ENCODE measurements at places on chromosomes 5 and 9.

DNA sequence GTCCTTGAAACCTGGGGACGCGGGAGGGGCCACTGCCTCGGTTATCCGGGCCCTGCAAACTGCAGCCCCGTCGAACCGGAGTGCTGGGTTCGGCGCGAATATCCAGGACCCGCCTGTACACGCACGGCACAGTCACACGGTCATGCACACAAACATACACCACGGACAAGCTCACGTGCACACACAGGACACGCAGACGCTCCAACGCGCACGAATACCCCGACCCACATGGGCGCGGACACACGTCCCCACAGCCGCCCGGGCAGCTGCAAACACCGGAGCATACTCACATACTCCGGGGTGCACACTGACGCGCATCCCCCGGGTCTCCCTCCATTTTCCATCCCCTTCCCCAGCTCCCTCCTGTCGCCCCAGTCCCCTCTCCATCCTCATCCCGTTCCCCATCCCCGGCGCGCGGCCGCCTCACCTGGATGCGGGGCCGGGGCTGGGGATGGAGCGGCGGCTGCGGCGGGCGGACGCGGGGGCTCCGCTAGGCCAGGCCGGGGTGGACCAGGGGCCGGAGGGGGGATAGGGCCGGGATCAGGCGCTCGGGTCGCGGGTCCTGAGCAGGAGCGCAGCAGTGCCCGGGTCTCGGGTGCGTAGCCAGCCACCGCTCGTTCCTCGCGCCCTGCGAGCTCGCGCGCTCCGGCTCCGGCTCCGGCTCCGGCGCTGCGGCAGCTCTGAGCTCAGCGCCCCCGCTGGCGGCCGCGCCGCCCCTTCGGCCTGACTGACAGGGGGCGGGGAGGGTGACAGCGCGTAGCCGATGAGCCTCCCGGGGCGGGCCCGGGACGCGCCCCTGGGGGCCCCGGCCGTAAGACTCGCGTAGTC is at the start of the genes EIF4E1B and SNCB:
TSS of gene EIF4E1B (plus strand) at position 823 of the 828 bp plus-strand sequence. CDS start 12,113 bp downstream, outside the sequence.
TSS of gene SNCB (minus strand) at position 682 of the 828 bp plus-strand sequence. CDS start 880 bp downstream, outside the sequence.
- DNase-seq, result no peak

- DNase-seq, result no peak
Observed at GRCh38 chr9:117035546-117035945, 348.4 kb downstream of the TRIM32 start.

DNA sequence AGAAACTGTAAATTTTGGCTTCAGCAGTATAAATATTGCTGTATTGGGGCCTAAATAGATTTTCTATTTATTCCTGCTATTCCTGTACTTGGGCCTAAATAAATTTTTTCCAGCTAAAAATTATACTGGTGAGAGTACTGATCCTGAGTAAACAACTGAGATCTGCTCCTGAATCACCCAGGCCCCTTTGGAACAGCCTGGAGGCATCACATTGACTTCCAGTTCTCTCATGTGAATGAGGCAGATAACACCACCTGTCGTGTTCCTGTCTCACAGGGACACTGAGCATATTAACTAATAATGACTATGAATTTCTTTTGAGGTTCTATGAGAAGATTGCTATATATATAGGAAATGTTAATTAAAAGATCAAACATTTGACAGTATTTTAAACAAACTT is 119.5 kb upstream of the PLCXD3 start:
- DNase-seq, result no peak

DNA sequence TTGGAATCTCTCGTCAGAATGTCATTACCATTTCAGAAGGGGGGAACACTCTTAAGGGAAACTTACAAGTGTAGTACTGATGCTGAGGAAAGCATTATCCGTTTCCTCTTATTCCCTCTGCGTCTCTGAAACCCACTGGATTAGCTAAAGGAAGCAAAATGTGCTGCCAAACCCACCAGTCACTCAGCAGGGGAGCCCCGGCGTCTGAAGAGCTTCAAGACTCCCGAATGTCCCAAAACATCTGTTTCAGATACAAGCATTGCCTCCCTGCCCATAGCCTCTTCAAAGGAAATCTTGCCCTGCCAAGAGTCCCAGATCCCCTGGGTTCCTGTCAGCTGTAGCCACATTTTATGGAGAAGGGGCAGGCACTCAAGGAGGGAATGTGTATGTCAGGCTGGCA is 1.0 kb upstream of the HCN1 start:
- no peak for DNase-seq

DNA sequence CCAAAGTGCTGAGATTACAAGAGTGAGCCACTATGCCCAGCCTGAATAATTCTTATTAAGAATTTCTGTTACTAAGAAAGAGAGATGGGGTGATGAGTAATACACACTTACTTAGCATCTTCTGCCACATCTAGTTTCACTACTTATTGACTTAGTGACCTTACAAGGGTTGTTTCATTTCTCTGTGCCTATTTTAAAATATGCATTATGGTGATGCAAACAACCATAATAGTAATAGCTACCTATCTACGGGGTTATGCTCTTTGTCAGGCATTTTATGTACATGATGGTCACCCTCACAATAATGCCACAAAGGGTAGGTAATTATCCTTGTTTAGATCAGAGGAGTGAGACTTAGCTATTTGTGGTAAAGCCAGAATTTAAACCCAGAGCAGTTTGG is 499.0 kb upstream of the SGCD start:
- no peak for DNase-seq

DNA sequence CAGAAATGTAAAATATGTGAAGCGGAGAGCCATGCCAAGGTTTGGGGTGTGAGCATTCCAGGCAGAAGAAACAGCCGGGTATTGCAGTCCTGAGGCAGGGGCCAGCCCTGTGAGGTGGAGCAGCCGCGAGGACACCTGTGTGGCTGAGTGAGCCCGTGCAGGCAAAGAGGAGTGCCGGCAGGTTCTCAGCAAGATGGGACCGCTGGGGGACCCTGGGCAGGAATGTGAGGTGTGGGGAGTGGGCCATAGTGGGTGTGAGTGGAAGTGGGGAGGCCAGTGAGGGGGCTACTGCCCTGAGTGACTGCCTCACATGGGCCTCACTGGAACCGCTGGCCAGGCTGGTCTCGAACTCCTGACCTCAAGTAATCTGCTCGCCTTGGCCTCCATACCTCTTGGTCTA is 8.1 kb upstream of the PRR7 start:
- DNase-seq, result no peak

DNA sequence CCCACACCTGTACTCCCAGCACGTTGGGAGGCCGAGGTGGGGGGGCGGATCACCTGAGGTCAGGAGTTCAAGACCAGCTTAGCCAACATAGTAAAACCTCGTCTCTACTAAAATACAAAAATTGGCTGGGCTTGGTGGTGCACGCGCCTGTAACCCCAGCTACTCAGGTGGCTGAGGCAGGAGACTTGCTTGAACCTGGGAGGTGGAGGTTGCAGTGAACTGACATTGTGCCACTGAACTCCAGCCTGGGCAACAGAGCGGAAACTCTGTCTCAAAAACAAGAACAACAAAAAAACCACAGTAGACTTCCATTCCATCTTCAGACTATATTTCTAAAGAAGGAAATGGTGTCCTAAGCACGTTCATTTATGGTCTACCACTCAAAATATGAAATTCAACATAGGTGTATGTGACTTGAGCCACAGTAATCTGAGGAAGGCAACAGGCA is 14.2 kb upstream of the SERINC5 start:
- no peak for DNase-seq

GRCh38 chr9:136847826-136848392 is 1.3 kb upstream of the PHPT1 start:
- DNase-seq, result peak; percentile 50

DNA sequence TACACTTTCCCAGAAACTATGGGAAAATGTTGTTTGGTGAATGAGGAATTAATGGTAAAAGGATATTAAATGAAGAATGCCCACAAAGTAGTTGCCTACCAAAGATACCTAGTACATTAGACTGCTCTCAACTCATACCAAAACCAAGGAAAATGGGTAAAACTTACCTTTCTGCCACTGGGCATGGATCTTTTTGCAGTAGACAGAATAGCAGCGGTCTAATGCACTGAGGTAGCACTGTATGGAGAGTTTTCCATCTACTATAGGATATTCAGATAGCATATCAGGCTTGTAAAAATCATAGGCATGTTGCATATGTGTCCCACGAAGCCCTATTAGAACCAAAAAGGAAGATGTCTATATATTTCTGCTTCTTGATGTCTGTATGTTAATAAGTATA is 16.4 kb downstream of the HMGCS1 start:
- no peak for DNase-seq

DNA sequence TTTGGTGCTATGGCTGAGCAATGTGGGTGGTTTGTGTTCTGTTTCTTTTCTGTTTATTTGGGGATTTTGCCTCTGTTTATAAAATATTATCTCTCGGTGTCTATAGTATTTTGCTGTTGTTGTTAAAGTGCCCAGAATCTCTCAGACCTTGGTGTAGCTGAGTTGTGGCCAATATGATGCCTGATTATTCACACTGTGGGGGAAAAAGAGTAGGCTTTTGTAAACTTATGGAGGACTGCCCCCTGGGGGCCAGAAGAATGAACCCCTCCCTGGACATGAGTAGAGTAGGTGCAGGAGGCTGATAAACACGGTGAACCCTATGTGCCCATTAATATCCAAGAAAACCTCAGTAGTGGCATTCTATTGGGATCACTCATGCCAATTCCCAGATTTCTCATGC is 49.0 kb upstream of the DPYSL3 start:
- DNase-seq, result peak; percentile 11

GRCh38 chr5:129204525-129204924 is 110.0 kb downstream of the ISOC1 start:
- no peak for DNase-seq

DNA sequence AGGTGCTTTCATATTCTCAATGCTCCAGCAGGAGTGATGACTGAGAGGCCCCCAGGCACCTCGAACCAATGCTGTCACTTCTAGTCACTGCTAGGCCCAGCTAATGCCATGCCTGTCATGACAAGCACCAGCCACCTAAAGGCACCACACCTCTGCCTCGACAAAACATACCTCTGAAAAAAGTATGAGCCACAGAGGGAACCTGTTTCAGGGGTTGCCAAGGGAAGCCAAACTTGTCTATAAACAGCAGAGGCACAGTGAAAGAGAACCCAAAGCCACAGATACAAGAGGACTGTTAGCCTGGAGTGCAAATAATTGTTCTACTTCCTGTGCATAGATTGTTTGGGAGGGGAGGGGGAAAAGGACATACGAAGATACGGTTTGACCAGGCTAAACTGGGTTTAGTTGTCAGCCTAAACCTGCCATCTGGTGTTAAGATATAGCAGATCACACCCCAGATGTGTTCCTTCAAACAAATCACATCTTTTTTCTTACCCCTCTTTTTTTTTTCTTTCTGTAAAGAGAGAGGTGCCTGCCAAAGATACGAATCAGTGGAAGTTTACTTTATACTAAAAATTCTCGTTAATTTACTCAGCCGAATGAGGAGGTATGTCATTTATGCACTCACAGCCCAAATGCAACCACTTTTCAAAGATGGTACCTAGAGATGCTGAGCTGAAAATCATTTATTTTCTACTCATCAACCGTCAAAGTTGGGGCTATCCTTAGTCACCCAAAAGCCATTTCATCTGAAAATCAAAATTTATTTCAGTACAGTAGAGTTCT is 45.7 kb downstream of the BNC2 start:
- no peak for DNase-seq

DNA sequence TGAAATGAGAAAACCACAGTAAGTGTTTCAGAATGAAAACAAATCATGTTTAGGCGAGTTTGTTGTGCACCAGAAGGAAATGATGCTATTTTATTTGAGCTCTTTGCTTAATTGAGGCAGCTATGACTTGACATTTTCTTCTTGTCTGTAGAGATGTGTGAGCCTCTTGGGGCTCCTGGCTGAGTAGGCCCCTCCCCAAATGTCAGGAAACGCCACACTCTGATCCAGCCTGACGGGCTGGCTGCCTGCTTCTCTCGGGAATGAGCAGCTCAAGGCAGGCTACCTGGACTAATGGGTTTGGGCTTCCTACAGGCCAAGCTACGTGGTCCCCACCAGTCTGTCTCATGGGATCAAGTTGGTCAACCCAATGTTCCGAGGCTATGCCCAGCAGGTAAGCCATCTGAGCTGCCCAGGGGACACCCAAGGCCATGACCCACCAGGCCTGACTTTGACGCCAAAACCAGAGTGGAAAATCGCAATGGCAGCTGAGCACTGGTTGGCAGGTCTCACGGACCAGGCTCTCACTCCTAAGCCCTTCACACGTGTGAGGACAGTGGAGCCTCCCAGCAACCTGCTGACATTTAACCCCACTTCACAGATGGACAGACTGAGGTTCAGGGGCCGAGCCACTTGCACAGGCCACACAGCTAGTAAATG is 29.9 kb downstream of the USP20 start:
- no peak for DNase-seq

DNA sequence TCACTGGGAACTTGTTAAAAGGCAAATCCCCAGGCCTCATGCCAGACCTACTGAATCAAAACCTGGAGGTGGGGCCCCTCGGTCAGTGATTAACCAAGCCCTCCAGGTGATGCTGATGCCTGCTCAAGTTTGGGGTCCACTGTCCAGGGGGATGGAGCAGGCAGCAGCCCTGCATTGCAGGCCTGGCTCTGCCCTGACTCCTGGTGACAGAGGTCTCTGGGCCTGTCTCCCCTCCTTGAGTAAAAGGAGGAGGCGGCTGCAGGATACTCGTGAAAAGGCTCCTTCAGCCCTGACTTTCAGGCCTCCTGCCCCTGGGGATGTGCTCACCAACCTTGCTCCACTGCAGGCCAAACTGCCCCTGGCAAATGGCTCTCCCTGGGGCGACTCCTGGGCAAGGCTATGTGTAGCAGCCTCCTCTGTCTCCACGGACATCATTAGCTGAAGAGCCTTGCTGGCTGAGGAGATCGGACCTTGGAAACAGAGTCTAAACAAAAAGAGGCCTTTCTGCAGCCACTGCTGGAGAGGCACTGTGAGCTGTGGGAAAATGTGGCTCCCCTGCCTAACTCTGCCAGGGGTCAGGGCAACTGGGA is 134.8 kb upstream of the ALDH1B1 start:
- DNase-seq, result no peak

- DNase-seq, result no peak
Observed at GRCh38 chr5:14425559-14425958, 156.0 kb upstream of the OTULINL start.

GRCh38 chr9:79195879-79196278 is 375.9 kb upstream of the TLE4 start:
- DNase-seq, result no peak

- no peak for DNase-seq
Observed at GRCh38 chr9:76401580-76402354, 7.5 kb upstream of the RFK start.

DNA sequence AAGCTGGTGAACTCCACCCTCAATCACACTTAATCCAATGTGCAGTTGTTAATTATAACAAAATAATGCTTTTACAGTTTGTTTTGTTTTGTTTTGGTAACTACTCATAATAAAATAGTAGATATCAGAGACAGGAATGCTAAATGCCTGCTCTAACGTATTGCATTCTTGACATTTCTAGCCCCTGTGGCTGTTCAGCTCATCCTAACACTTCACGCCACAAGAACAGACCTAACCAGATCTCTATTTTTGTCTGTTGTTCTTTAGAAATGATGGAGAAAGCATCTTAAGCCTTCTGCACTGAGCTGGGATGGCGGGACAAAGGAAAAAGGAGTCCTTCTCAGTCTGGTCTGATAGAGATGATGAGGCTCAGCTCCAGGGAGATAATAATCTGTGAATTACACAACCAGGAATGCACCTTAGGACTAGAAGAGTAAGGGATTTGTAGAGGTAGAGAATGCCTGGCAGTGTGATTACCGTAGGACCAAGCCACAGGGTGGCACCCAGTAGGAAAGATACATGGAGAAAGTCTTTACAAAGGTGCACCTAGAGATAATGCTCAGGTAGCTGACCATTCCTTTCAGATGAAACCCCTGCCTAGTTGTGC is 628.8 kb downstream of the PDE4D start:
- DNase-seq, result no peak

All from GOT3 (cell line).